ENCODE measurements at places on chromosomes 3 and 15.

GRCh38 chr3:16266714-16267113, 1.7 kb downstream of the OXNAD1 start:
- DNase-seq: no peak

DNA sequence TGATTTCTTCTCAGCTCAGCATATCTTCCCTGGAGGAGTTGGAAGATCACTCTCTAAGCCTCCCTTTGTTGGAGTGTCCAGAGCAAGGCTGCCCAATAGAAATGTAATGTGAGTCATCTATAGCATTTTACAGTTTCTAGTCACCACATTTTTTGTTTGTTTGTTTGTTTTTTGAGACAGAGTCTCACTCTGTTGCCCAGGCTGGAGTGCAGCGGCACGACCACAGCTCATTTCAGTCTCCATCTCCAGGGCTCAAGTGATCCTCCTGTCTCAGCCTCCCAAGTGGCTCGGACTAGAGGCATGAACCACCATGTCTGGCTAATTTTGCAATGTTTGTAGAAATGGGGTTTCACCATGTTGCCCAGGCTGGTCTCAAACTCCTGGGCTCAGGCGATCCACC, 21.3 kb downstream of the KLHL6 start:
- DNase-seq: no peak

DNA sequence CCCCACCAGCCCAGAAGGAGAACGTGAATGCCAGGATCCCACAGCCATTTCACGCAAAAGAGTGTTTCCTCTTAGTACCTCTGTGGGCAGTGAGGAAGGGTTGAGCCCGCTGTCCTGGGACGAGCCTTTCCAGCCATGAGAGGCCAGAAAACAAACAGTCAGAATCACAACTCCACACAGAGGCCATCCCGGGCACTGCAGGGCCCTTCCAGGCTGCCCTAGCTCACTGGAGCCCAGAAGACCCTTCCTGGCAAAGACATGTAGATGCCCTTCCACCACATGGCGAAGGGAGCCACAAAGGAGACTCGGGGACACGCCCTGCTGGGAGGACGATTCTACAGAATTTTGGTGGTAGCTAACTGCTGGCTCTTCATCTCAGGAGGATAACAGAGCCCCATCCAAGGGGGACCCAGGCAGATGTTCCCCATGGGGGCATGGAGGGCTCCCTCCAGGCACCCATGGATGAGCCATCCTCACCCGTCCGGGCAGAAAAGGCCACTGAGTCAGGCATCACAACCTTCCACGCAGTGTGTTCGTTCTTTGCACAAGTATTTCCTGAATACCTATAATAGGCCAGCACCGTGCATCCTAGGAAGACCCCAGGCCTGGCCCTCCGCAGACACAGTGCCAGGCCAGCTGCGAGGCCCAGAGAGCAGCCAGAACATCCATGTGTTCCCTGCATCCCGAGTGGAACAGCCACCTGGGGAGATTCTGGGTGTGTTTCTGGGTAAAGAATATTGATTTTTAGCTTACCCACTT, 47.2 kb downstream of the SLC12A8 start:
- DNase-seq: no peak

GRCh38 chr3:184523825-184524615, 37.6 kb upstream of the EPHB3 start:
- no peak for DNase-seq

GRCh38 chr15:43552986-43553385, 35.6 kb downstream of the MAP1A start:
- DNase-seq: no peak

GRCh38 chr3:18134386-18135059, 290.6 kb downstream of the SATB1 start:
- no peak for DNase-seq

GRCh38 chr15:40968290-40969085, 15.2 kb downstream of the CHAC1 start:
- DNase-seq: no peak

DNA sequence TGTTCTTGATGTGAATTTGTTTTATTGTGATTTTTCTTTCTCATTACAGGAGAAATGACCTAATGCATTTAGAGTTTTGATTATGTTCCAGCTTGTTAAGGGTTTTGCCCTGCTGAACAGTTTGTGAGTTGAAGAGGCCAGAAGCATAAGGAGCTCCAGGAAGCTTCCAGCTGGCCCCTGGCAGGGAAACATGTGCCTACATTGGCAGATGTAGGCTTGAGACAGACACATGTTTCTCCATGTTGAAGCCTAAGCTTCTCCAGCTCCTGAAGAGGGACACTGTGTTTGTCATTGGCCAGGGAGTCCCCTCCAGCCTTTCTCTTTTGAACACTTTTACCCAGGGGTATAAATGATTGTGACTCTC, 88.4 kb downstream of the ASB7 start:
- no peak for DNase-seq

- no peak for DNase-seq
These were observed 21.6 kb downstream of the EPHB1 start for GRCh38 chr3:134816623-134817022.

GRCh38 chr15:48411971-48412591, 80.9 kb downstream of the DUT start:
- no peak for DNase-seq

- DNase-seq: no peak
These were observed 222.9 kb downstream of the DTWD1 start for GRCh38 chr15:49843725-49844124.

- DNase-seq: no peak
These were observed 153.1 kb upstream of the DPH6 start for GRCh38 chr15:35698966-35699575.

GRCh38 chr3:40387895-40388254, 891 bp downstream of the ENTPD3 start:
- no peak for DNase-seq

- no peak for DNase-seq
These were observed 1.2 kb upstream of the EFCAB12 start for GRCh38 chr3:129429602-129430001.

DNA sequence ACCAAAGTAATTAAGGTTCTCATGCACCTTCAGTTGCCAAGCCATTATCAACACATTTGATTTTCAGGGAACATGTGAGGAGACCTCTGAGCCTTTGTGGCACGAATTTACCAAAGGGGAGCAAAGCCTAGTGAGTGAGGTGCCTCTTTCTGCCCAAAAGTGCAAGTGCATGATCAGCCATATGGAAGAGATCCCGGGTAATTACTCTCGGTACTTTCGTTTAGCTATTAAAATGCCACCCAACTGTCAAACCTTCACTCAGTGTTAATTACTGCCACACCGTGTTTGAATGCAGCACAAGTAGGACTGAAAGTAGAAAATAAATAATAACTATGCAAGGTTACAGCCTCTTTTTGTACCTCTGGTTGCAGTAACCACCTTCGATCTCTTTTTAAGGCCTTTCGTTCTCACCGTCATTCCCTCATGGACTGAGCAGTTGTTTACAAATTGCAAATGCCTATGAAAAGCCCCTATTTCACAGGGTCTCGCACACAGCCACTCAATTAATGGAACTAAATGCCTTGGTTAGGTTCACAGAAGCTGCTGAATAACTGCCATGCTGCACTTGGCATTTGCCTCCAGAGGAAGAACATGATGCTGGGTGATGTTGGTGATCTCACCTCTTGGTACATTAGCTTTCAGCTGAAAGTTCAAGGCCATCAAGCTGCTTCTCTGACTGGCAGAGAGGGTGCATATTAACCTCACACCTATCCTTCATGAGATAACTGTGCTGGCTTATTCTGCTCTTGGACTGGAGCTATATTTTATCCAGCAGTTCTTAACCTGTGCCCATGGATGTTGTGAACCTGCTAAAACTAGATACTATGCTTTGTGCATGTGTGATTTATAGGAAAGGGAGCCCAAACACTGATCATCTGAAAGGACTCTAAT, 69.9 kb downstream of the TNIK start:
- no peak for DNase-seq

- DNase-seq: no peak
These were observed 200.5 kb downstream of the GOLGA6L6 start for GRCh38 chr15:20340931-20341661.

GRCh38 chr3:38614651-38615352, 34.7 kb downstream of the SCN5A start:
- no peak for DNase-seq

- DNase-seq: no peak
These were observed 622 bp upstream of the ZNF589 start for GRCh38 chr3:48240000-48240963.

DNA sequence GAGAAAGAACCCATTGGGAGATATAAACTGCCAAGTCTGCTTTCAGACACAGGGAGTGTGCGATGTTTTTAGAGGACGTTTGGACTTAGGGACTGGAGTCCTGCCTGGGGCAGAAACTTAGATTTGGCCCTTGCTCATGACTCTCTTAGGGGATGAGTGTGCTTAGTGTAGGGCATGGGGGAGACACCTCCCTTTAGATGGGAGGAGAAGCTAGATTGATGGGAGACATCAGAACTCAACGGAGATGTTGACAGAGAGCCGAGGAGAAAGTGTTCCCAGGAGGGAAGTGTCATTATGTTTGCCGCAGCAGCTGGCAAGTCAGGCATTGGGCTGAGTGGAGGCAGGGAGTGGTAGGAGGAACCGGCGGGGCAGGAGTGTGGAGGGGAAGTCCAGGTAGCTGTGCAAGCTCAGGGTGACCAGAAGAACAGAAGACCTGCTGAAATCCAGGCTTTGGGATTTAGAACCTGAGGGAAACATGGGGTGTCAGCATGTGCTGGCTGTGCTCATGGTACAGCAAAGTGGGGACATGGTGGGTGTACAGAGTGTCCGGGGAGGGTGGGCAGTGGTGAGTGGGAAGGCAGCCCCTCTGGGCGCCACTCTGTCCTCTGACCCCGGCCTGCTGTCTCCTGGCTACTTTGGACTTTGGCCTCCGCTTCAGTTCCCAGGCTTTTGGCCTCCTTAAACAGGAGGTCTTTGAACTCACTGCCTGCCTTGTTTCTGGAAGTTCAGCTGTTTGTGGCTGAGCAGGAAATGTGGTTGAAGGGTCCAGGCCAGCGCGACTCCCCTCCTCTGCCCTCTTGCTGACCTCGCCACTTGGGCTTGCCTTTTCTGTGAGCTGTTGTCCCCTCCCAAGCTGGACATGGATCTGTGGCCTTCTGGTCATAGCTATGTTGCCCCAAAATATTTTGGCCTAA, 324.0 kb upstream of the LRRFIP2 start:
- no peak for DNase-seq

- DNase-seq: no peak
These were observed 985.9 kb downstream of the DIPK2A start for GRCh38 chr3:144957398-144958101.

GRCh38 chr15:77446840-77447390, 26.2 kb downstream of the HMG20A start:
- DNase-seq: no peak

DNA sequence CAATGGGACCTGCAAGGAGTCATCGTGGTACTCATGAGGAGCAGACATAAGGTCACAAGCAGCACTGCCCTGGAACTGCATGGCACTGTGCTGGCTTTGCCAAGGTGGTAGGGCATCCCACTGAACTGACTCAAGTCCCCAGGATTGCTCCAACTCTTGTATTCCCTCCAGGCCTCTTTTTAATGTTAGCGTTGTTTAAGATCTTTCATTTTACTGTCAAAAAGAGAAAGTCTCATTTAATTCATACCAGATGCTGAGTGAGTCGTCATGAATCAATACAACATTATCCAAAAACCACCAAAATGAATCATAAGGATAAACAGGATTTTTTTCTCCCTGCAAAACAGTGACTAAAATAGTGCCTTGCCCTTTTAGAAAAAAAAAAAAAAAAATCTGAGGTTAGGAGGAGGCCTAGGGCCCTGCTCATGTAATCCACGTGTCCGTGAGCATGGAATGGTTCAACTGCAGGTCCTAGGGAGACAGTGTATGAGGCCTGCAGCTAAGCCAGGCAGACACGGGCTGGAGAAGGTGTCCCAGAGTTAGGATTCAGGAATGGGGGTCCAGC, 36.7 kb upstream of the BLM start:
- DNase-seq: no peak

DNA sequence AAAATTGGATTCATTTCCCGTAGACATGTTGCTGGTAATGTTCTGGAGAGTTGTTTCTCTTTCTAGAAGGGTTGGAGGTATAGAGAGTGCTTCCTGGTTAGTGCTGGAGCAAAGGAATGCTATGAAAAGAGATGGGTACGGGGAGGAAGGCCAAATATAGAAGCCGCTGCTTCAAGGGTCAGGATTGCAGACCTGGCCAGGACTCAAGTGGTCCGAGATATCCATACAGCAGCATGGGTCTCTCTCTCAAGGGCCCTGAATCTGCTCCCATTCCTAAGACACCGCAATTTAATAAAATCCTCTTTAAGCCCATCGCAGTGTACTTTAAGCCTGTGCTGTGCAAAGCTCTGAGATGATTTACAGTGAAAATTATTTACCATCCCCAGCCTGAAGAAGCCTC, 287.0 kb downstream of the FAM43A start:
- DNase-seq: no peak

DNA sequence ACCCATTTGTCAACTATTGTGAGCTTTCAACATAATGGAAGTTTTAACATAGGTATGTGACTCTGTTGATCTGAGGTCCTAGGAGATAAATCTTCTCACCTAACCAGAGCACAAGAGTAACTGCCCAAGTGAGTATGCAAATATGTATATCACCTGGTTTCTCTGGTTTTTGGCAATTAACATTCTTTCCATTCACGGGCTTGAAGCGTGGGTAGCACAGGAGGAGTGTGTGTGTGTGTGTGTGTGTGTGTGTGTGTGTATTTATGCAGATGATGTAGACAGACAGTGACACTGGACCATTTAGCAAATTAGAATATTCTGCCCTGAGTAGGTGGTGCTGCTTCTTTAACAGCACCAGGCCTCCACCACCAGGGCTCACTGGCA, 15.0 kb downstream of the EPHB1 start:
- DNase-seq: no peak

Measured in effector memory CD4-positive, alpha-beta T cell (primary cell).